ENCODE measurements at places on chromosomes 7 and 10.

- peak; percentile 76 for DNase-seq
Measured at GRCh38 chr10:33291053-33291592, 43.3 kb downstream of the NRP1 start.

DNA sequence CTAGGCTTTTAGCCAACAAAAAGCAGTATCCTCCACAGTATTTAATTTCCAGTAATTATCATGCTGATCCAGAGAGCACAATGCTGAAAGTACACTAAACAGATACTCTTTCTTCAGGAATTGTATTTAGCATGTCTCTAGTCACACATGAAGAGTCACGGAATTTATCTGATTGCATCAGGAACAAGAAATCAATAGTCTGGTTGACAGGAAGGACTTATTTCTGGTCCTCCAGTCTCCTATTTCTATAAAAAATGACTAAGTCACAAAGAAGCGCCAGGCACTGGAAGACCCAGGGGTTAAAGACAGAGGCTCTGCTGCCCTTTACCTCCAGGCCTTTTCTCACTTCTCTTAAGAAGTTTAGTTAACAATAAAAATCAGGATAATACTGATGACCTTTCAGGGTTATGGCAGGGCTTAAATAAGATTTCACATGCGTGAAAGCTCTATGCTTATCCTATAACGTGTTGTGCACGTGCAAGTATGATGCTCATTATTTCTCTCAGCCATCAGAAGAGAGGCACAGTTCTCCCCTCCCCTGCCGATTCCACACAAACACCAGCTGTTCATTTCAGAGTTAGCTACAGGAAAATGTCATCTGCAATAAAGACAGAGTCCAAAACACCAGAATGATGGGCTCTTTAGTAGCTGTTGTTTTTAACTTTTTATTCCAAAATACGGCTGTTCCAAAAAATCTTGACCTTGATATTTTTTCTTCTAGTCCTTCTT, 36.9 kb downstream of the SLC26A4 start:
- DNase-seq, result no peak

DNA sequence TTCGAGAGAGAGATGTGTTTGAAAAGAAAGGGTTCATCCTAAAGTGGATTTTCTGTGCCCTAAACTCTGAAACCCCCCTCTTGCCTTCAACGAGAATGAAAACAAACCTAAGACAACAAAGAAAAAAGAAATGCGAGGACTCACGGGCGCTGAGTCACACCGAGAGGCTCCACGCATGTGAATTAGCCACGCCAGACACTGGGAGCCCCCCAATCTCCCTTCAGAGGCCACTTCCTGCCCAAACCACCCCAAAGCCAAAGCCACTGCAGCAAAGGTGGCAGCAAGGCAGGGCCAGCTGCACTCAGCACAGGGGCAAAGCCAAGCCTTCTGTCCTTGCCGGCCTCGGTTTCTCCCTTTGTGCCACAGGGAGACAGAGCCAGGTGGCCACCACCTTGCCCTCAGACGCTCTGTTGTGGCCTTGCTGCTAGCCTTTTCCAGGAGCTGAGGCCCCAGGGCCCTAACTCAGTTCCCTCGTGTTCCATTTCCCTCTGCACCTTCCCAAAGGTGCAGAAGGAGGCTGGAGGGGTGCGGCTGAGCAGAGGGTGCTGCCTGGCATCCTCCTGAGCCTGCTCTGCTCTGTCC, 93.3 kb downstream of the FAM53B start:
- DNase-seq, result no peak

GRCh38 chr10:89207801-89208551, 859 bp upstream of the CH25H start:
- DNase-seq, result no peak

- no peak for DNase-seq
Measured at GRCh38 chr10:101961591-101962498, 94.1 kb downstream of the ARMH3 start.

Data from retinal pigment epithelial cell (primary cell).